ENCODE measurements at places on chromosomes 5 and 9.

DNA sequence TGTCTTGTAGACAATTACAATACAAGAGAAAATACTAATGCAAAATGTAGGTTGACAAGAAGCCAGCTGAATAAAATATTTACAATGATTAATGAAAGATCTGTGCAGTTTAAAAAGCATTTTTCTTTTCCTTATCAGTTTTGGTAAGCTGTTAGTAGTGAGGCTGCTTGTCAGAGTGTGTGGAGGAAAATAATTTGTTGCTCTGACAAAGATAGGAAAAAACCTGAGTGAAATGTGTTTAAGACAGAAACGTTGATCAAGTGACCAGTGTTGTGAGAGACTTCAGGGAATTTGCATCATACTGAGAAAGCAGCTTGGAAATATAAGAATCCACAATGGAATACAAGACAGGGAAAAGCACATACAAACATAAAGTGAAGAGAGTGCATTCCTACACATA lies 360.3 kb upstream of the CDH18 start:
- H3K36me3 ChIP-seq: peaks cover 4% of the 10 kb centered on the region
- no peak for DNase-seq

GRCh38 chr5:177455036-177455660 lies 8.5 kb downstream of the PRR7 start:
- H3K36me3 ChIP-seq: no peaks in the 10 kb centered on the region
- H3K27ac ChIP-seq: peak overlapping the region; percentile 90
- peak overlapping the region; percentile 83 for H3K4me3 ChIP-seq
- DNase-seq: peak; percentile 90

DNA sequence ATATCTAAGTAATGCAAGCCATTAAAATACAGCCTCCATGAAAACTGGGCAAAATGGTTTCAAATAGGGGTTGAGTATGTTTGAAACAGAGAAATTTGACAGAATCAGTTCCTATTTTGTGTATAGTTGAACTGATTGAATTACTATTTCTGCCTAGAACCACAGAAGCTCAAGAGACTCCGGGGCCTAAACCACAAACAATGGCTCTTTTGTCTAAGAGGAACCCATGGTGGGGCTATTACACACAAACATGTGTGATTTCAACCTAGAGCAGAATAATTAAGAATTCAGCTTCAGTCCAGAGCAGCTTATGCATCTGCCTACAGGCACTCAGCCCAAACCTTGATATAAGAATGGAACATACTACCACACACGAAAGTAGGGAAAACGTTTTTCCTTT lies 171.2 kb upstream of the MPDZ start:
- no peaks in the 10 kb centered on the region for H3K4me1 ChIP-seq
- DNase-seq: no peak
- no peak overlapping the region for H3K4me3 ChIP-seq
- H3K27ac ChIP-seq: no peak overlapping the region

DNA sequence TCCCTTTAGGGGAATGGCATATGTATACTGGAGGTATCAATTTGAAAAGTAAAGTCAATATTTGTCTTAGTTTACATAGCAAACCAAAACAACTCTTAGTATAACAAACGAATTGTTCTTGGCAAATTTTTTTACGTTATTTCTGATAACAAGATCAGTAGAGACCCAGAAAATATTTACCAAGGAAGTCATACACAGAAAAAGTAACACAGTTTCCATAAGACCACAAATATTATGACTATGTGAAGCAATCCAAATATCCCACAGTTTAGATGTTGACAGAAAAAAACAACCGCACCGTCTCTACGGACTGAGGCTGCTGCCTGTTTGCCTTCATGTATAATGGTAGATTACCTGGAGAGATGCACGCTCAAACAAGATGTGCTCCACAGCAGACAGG lies 46.5 kb upstream of the DAPK1 start:
- H3K4me1 ChIP-seq: peaks cover 7% of the 10 kb centered on the region
- H3K4me3 ChIP-seq: no peak overlapping the region
- no peak for DNase-seq
- H3K36me3 ChIP-seq: peaks cover 6% of the 10 kb centered on the region
- H3K27ac ChIP-seq: no peak overlapping the region
- H3K27me3 ChIP-seq: peaks cover 5% of the 10 kb centered on the region

DNA sequence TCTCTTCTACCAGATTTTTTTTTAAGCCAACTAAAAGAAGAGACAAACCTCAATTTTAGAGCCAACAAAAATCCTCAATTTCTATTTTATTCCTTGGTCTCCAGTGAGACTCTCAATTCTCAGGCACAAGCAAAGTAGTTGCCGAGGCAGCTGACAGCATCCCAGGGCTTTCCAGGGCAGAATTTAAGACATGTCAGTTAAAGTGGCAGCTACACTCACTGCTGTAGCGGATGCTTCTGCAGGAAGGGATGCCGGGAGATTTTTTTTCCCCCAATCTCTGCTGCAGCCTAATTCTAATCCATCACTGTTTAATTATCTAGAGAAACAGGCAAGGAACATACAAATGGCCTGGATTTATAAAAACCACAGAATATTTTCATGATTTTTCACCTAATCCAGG lies 57.0 kb downstream of the TTC39B start:
- no peak overlapping the region for H3K4me3 ChIP-seq
- peaks cover 4% of the 10 kb centered on the region for H3K36me3 ChIP-seq
- H3K27me3 ChIP-seq: no peaks in the 10 kb centered on the region
- DNase-seq: no peak

DNA sequence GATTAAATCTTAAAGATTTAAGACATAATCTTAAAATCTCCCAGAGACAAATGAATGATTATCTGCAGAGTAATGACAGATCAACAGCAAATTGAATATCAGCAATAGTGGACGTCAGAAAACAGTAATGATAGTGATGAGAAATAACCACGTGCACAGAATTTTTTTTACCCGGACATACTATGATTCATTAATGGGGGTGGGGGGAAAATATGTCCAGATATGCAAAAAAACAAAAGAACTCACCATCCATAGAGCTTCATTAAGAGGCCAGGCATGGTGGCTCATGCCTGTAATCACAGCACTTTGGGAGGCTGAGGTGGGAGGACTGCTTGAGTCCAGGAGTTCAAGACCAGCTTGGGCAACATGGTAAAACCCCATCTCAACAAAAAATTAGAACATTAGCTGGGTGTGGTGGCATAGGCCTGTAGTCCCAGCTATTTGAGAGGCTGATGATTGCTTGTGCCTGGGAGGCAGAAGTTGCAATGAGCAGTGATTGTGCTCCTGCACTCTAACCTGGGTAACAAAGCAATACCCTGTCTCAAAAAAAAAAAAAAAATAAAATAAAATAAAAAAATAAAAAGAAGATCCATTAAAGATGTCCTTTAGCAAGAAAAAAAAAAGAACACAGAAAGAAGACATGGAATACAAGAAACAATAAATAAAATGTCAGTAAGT lies 30.9 kb upstream of the SHOC1 start:
- peaks cover 6% of the 10 kb centered on the region for H3K27me3 ChIP-seq
- no peak overlapping the region for H3K27ac ChIP-seq
- H3K4me1 ChIP-seq: no peaks in the 10 kb centered on the region
- no peak overlapping the region for H3K4me3 ChIP-seq

DNA sequence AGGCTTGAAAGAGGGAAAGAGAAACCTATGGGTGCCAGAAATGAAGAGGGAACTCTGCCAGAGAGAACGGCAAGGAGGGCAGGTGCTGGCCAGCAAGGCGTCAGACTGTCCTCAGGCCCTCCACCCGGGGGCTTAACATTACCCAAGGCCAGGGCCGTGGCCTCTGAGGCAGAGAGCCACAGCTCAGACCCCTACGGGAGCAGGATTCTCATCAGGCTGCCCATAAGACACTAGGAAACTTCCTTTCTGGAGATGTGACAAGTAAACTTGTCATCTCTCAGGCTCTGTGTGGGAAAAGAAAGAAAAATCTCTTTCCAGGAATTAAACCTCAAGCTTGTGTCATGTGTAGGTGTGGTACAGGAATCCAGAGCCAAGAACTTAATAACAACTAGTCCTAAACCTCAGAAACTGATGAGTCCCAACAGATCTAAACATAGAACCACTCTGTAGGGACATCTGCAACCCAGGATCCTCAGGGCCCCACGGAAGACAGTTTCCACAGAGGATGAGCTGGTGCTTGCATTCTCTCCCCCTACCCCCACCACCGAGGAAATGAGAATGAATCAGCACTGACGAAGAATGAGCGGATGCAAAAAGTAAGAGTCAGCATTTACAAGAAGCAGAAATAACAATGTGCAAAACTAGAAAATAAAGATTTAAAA lies 74.3 kb downstream of the DCP2 start:
- no peak overlapping the region for H3K4me3 ChIP-seq
- no peaks in the 10 kb centered on the region for H3K36me3 ChIP-seq
- no peak for DNase-seq

DNA sequence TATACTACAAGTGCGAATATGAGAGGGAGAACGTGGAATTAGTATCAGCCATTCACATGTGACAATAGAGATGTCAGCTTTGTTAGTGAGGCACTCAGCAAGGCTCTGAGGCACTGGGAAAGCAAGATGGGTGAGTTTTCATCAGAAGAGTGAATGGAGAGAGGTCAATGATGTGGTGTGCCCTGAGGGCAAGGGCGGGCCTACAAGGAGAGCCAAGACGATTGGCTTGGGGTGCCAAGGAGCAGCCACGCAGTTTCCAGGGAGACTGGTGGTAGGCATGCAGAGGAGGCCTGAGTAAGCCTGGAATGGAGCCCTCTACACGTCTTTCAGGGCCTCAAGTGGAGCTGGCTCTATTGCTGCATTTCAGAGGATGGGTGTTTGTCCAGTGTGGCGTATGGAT lies 24.7 kb downstream of the BTF3 start:
- no peaks in the 10 kb centered on the region for H3K36me3 ChIP-seq
- no peak overlapping the region for H3K4me3 ChIP-seq
- peaks cover 2% of the 10 kb centered on the region for H3K4me1 ChIP-seq
- no peak overlapping the region for H3K27ac ChIP-seq

DNA sequence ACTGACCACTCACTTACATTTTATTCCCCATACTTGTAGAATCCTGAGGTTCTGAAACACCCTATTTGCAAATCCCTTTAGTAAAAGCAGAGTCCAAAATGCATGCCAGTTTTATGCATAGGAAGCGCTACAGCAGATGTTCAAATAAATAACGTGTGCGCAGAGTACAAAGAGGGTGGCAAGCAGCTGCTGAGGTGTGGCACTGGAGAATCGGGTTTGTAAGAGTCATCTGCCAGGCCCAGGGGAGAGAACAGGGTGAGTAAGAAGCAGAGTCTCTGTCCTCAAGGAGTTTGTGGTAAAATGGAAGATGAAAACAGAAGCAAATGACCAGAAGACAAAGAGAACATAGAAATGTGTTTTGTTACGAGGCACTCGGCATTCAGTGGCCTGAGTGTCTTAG lies 288.8 kb downstream of the GLIS3 start:
- H3K4me3 ChIP-seq: no peak overlapping the region
- no peak for DNase-seq
- H3K36me3 ChIP-seq: no peaks in the 10 kb centered on the region
- H3K27ac ChIP-seq: no peak overlapping the region
- no peaks in the 10 kb centered on the region for H3K4me1 ChIP-seq

GRCh38 chr5:160919626-160920025 lies 67.6 kb upstream of the ATP10B start:
- no peak overlapping the region for H3K27ac ChIP-seq
- no peak overlapping the region for H3K4me3 ChIP-seq
- no peaks in the 10 kb centered on the region for H3K4me1 ChIP-seq
- H3K36me3 ChIP-seq: no peaks in the 10 kb centered on the region
- peaks cover 4% of the 10 kb centered on the region for H3K27me3 ChIP-seq
- DNase-seq: no peak

GRCh38 chr5:14234204-14234603 lies 91.1 kb downstream of the TRIO start:
- H3K27me3 ChIP-seq: peaks cover 5% of the 10 kb centered on the region
- H3K27ac ChIP-seq: no peak overlapping the region
- no peak overlapping the region for H3K4me3 ChIP-seq
- H3K36me3 ChIP-seq: no peaks in the 10 kb centered on the region
- no peak for DNase-seq
- H3K4me1 ChIP-seq: peaks cover 6% of the 10 kb centered on the region

DNA sequence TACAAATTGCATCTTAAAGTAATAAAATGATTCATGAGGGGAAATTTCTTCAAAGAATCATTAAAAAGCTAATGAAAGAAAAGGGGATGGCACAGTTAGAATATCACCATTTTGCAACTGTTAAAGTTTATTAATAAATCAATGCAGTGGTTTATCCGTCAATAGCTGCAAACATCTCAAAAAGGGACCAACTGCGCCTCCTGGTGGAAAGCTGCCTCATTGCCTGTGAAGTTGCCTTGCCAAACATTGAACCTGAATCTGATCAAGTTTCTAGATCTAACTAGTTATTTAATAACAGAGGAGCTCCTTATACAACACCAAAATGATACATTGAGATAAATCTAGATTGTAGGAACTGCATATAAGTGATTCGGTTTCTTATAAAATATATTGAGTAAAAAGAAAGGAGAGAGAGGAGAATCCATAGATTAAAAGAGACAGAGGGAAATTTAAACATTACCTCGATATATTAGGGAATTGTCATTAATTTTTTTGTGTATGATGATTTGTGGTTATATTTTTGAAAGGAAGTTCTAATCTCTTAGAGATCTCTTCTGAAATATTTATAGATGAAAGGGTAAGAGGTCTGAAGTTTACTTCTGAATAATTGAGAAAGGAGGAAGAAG lies 6.9 kb upstream of the NDUFB6 start:
- no peaks in the 10 kb centered on the region for H3K36me3 ChIP-seq
- H3K4me1 ChIP-seq: no peaks in the 10 kb centered on the region
- H3K27me3 ChIP-seq: peaks cover 4% of the 10 kb centered on the region
- no peak overlapping the region for H3K27ac ChIP-seq
- DNase-seq: peak; percentile 55
